ENCODE measurements at places on chromosomes 12 and 14. TPM values are rescaled to one million over a fixed set of nuclear protein-coding genes. Genes with fewer than 3 reads are reported as not detected.

MGP gene
- total RNA-seq, result not detected

GPRC5D gene
- total RNA-seq, result not detected

TAS2R42 gene
- not detected for total RNA-seq

GUCY2C gene
- total RNA-seq, result not detected

DEGS2 gene
- total RNA-seq, result 2.1 TPM

CD9 gene
- total RNA-seq, result 288 TPM

PTPRB gene
- 0.69 TPM for total RNA-seq

HCAR1 gene
- 0.03 TPM for total RNA-seq

KERA gene
- not detected for total RNA-seq

WNT1 gene
- total RNA-seq, result 0.07 TPM

POTEG gene
- total RNA-seq, result not detected

CLEC1B gene
- not detected for total RNA-seq

DAO gene
- not detected for total RNA-seq

PMEL gene
- 1.0 TPM for total RNA-seq

MANSC1 gene
- total RNA-seq, result 4.6 TPM

FOXA1 gene
- total RNA-seq, result 5.1 TPM

GLTP gene
- total RNA-seq, result 21.9 TPM

CRY1 gene
- total RNA-seq, result 25.1 TPM

ITGB7 gene
- total RNA-seq, result 0.58 TPM

LRFN5 gene
- total RNA-seq, result not detected

TEAD4 gene
- 46.1 TPM for total RNA-seq

CAPZA3 gene
- total RNA-seq, result not detected

All from A549 treated with Hydrocortisone at 1 μM for 4 hours (cell line).